ENCODE measurements at places on chromosomes 13 and 19.
A peak's percentile ranks its signal among the peaks of the same experiment; 100 is the strongest.

GRCh38 chr19:55536951-55537740 is at the start of gene SBK2:
Gene SBK2 (minus strand): TSS chr19:55537133. CDS start chr19:55536294, 839 bp downstream.
- ATAC-seq = peak; percentile 50

- ATAC-seq = no peak
Measured at GRCh38 chr19:29381353-29382203, 144.2 kb upstream of the VSTM2B start.

GRCh38 chr13:59659981-59660380 is 503.7 kb downstream of the DIAPH3 start:
- no peak for ATAC-seq

GRCh38 chr13:25420161-25420560 is 48.4 kb downstream of the ATP8A2 start:
- ATAC-seq = no peak

DNA sequence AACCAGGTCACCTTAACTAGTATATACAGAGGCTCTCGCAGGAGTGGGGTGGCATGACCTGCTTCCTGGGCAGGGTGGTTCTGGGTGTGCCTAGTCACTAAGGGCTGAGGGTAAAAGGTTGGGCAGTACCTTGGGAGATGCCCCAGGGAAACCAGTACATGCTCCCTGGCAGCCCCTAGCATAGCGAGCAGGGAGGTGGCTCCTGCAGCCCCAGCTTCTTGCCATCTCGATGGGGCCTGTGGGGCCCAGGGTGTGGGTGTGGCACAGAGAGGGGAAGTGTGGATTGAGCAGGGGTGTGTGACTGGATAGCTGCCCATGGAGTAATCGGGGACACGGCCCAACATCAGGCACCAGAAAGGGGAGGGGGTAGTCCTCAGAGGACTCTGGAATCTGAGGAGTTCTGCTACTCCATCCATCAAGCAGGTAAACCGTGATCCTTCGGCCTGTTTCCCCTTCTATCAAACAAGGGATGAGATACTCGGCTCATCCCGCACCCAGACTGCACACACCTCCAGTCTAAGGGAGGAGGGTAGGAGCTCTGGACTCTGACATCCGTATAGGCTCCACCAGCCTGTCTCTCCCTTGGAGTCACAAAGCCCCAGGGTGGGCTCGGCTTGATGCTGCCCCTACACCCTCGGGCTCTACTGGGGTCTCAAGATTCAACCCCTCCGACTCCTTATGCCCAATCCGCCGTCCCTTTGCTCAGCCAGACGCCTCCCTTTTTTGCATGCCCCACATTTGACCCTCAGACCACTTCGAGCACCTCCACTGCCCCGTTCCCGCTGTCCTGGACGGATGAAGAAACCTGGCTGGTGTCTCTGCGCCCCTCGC is 1.1 kb downstream of the ZBTB45 start:
- ATAC-seq = no peak

- no peak for ATAC-seq
Measured at GRCh38 chr13:23985060-23985459, 87.8 kb upstream of the C1QTNF9B start.

GRCh38 chr13:22107549-22107948 is 436.7 kb downstream of the FGF9 start:
- ATAC-seq = no peak

DNA sequence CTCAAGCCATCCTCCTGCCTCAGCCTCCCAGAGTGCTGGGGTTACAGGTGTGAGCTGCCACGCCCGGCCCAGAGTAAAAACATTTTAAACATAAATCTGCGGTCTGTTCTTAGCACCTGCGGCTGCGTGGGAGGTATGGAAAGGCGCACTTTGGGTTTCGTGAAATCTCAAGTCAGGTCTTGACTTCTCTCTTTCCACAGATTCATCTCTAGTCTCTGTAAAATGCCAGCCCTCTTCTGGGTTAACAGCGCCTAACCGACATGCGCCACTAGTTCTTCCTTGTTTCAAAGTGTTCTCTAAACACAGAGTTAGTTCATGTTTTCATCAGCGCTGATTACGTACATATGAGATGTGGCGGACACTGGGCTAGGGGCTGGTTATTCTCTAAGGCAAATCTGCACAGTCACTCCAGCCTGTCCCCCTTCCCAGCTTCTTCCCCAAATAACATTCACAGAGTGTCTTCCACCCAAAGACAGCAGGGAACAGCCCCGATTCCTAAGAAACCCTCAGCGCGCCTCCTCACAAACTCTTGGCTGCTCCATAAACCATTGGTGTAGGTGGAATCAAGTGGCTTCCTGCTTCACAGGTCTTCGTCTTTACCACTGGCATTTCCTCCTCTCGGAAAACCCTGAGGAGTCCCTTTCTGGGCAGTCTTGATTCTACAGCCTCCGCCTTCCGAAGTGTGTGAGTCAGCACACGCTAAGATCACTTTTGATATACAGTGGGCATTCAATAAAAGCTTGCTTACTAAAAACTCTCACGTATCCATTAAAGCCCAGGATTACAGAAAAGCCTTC is 1.4 kb downstream of the PARP4 start:
- peak; percentile 79 for ATAC-seq

- ATAC-seq = no peak
Measured at GRCh38 chr13:51243832-51244231, 21.6 kb downstream of the FAM124A start.

DNA sequence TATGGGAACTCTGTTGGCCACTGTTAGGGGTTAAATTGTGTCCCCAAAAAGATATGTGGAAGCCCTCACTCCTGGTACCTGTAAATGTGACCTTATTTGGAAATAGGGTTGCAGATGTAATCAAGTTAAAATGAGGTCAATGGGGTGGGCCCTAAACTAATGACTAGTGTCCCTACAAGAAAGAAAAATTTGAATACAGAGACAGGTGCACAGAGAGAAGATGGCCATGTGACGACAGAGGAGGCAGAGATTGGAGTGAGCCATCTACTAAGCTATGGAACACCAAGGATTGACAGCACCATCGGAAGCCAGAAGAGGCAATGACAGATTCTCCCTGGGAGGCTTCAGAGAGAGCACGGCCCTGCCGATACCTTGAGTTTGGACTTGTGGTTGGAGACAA is 16.5 kb downstream of the POU2F2 start:
- no peak for ATAC-seq

GRCh38 chr13:74248477-74248876 is 114.3 kb upstream of the KLF12 start:
- no peak for ATAC-seq

DNA sequence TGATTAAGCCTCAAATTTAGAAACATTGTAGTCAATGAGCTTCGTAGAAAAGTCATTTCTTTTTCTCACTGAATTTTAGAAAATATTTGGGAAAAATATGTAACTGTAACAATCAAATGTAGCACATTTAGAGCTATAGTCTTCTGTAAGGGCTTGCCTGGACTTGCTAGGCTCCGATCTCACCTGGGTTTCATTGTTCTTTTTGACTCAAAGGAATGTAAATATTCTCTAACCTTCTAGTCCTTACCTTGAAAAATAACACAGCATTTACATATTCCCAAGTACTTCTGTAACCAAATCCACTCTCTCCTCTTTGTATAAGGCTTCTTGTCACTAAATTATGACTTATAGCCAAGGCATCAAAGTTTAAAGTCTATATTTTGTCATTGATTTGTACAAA is 2.9 kb upstream of the UFM1 start:
- no peak for ATAC-seq

GRCh38 chr19:40603071-40603388 is 1.9 kb downstream of the LTBP4 start:
- no peak for ATAC-seq

DNA sequence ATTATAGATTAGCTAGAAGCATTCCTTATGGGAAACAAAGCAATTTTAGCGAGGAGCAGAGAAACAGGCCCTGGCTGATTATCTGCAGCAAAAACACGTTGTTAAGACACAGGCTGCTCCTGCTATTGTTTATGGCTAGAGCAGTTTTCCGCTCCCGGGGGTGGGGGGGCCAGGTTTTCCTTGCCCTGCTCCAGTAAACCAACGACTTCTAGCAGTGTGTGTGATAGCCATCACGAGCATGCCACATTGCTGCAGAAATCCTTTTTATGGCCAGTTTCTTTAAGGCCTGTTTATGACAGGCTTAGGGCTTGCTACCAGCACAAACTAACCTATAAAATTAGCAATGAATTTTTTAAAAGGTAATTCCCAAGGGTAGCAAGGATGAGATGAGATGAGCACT is 18.4 kb upstream of the IL17D start:
- no peak for ATAC-seq

GRCh38 chr13:96089749-96090239 is at the start of gene HS6ST3:
Gene HS6ST3 (plus strand): TSS chr13:96090107.
- peak; percentile 70 for ATAC-seq

DNA sequence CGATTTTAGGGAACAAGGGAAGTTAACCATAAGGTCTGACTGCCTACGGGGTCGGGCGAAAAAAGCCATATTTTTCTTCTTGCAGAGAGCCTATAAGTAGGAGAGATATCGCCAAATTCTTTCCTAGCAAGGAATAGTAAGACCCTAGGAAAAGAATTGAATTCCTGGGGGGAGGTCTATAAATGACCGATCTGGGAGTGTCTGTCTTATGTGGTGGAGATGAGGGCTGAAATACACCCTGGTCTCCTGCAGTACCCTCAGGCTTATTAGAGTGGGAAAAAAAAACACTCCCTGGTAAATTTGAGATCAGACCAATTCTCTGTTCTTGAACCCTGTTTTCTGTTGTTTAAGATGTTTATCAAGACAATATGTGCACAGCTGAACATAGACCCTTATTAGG is 447.5 kb upstream of the ATXN8OS start:
- ATAC-seq = no peak

Measured in SK-N-SH treated with all-trans-retinoic acid at 6 μM for 48 hours (cell line).